ENCODE measurements at places on chromosomes 5 and 9. TPM values are rescaled to one million over a fixed set of nuclear protein-coding genes. Genes with fewer than 3 reads are reported as not detected.

Gene GKAP1
- 4.4 TPM for total RNA-seq

Gene NR2F1
- total RNA-seq = 69.1 TPM

Gene CDC20B
- total RNA-seq = not detected

Gene EQTN
- total RNA-seq = 0.29 TPM

Gene EDIL3
- total RNA-seq = 59.9 TPM

Gene ZNF484
- 8.4 TPM for total RNA-seq

Gene MCC
- total RNA-seq = 12.5 TPM

Gene CDX1
- total RNA-seq = not detected

Gene B4GALT7
- 26.6 TPM for total RNA-seq

GRCh38 chr9:34610434-34611206, 1.3 kb downstream of the RPP25L start:
- peak; percentile 79 for DNase-seq

DNA sequence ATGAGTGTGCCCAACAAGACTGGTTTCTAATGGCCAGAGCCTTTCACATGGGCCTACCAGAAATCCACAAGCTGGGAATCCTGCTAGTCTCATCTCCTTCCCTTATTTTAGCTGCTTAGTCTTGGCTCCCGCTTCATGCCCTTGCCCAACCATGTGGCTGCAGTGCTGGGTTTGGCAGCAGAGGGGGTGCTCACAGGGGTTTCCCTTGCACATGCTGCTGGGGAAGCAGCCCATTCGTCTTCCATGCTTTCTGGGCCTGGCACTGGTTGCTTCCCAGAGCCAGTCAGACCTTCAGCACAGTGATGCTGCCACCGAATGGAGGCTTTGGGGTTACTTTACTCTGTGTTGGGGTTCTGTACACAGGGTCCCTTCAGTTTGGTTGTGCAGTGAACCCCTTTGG, 26.3 kb downstream of the SLC46A2 start:
- no peak for DNase-seq

DNA sequence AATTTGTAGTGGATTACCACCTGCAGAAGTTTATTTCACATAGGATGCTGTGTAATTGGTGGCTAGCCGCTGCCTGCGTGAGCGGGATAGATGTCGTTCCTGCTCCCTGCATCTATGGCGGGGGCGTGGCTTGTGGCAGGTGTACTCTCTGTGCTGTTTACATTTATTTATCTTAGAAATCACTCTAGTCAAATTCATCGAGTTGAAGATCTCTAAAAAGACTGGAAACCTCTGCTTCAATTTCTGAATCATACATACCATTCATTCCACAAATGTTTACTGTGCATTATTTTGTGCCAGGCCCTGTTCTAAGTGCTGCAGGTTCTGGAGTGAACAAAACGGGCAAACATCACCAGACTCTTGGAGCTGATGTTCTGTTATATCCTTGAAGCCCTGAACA, 11.9 kb downstream of the ROPN1L start:
- no peak for DNase-seq

DNA sequence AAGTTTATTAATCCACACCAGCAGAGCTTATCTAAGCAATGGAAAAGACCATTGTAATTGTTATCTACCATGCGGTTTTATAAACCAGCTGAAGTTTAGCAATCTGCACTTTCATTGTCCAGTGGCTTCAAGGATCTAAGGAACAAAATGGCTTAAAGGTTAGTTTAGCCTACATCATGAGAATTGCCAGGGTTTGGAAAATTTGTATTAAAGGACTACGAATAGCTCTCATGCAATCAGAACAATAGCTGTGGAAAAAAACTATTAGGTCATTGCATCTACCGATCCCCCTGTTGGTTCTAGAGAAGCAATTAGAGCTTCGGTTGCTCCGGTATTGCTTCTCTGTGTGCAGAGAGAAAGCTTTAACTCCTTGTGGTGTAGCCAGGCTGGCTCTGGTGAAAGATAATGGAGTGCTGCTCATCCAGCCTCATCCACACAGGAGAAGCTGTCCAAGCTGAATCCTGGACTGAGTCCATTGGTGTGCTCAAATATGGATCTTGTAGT, 86.3 kb upstream of the SLC12A2 start:
- no peak for DNase-seq

GRCh38 chr9:16718952-16719351, 151.5 kb downstream of the BNC2 start:
- DNase-seq = no peak

- DNase-seq = peak; percentile 54
Measured at GRCh38 chr9:21395778-21396717, 10.8 kb upstream of the IFNA2 start.

DNA sequence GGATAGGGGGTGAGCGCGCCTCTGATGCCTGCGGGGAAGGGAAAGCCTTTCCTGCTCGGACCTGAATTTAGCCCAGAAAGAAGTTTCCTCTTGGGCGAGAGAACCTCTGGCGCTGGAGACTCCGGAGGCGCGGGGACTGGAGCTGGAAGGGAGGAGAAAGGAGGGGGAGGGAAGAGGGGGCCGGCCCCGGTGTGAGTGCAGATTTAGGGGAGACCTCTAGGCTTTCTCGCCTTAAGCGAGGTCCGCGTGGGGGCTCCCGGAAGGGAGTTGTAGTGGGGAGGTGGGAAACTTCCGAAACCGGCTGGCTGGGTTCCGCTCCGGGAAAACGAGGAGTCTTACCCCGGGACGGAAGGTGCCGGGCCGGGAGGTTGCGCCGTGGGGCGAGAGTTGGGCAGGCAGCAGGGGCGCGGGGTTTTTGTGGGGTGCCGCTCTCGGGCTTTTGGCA, 1.3 kb downstream of the PCSK5 start:
- DNase-seq = peak; percentile 78

- no peak for DNase-seq
Measured at GRCh38 chr5:17132444-17133083, 84.9 kb upstream of the BASP1 start.

- DNase-seq = no peak
Measured at GRCh38 chr9:69199769-69200470, 25.8 kb downstream of the TJP2 start.

DNA sequence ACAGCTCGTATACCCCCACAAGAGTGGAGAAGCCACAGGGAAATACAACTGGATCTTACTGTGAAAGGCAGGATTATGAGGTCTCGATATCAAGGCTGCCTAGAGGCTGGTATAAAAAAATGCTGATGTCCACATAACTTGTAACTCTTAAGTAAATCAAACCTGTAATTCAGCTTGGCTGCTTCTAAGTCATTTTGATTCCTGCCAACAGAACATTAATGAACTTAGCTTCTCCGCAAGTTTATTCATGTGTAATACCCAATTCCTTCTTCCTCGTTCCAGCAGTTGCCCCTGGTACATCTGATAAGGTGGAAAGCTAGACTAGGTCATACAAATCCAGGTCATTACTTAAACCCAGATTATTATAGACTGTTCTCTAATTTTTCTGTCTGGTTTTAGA, 16.4 kb upstream of the SMIM15 start:
- no peak for DNase-seq

GRCh38 chr5:56729488-56729887, 85.9 kb upstream of the MAP3K1 start:
- no peak for DNase-seq

DNA sequence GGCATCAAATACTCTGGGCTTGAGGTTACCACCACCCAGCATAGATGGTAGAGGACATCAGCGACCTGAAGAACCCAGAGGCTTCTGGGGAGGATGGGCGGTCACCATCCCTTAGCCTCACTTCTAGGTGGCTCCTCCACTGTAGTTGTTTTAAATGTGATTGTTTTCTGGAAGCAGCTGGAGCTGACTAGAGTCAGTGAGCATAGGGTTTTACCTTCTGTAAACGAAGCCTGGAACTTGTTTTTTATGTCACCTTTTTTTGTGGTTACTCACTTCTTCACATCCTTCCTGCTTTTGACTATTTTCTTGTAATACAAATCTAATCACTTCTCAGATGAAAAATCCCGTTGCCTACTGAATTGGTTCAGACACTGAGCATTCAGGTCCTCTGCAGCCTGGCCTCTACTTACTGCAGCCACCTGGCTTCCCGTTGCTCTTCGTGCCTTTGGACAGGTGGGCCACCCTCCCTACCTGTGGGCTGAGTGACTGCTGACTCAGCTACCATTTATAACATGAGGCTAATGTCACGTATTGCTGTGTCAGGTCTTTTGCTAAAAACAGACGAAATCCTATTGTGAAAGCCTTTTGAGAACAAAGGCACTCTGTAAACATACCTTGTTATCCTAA, 167.8 kb downstream of the MAN2A1 start:
- DNase-seq = no peak

DNA sequence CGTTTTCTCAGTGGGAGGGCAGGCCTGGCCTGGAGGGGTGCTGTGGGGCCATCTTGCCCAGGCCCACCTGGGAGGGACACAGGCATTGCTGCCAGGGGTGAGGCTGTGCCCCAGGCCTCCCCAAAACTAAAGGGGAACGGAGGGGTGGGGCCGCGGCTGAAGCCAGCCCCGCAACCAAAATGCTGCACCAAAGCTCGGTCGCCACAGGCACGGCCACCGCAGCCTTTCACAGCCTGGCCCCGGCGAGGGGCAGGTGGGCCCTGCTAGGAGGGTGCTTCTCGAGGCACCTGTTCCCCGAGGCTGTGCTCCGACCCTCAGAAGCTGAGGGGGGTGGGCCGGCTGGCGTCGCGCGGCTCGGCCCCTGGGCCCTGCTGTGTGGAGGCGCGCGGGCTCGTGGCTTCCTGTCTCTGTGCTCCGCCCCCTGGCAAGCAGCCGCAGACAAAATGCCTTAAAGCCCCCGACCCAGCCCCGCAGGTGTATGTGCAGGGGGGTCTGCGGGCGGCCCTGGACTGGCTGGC, 57.6 kb downstream of the JAK2 start:
- DNase-seq = no peak

GRCh38 chr9:110072597-110073355, 135.2 kb downstream of the C9orf152 start:
- no peak for DNase-seq

GRCh38 chr5:85132269-85132668, 747.6 kb upstream of the EDIL3 start:
- no peak for DNase-seq

DNA sequence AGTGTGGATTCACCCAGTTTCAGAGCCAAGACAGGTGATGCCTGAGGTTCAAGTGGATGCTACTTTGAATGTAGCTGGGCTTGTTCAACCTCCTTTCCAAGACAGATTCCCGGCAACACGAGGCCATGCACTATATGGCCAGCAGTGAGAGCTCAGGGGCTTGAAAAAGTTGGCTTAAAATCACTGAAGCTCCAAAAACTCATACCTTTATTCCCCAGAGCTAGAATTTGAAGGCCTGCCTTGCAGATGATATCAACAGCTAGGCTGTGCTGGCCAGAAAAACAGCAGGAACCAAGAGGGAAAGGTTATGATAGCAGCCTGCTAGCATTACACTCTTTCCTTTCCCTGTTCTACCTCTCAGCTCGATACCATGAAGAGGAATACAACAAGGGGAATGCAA, 120.2 kb upstream of the DAB2 start:
- DNase-seq = no peak

- DNase-seq = no peak
Measured at GRCh38 chr5:4212981-4213819, 617.6 kb downstream of the IRX1 start.

DNA sequence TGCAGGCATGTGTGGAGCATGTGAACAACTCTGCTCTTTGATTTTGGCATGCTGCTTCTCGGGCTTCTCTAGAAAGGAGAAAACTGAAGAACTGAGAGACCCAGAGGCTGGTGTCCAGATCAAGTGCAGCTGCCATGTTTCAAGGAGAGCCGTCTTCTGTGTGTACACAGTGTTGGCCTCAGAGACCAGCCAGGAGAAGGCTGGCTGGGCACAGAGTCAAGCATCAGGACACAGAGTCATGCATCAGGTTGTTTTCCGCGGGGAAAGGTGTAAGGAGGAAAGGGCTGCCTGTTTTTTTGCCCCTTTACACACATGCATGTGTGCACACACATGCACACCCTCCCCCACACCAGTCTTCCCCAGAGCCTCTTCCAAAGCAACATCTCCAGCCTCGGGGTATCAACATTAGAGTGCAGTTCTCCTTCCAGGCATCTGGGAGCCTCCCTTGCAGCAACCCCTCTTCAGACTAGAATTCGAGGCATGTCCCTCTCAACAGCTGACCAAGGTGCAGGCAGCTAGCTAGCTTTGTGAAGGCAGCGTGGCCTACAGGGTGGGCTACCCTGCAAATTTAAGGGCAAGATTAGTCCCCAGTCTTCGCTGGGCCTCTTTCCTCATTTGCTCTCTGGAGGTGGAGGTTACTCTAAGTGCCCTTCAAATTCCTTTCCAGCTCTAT, 180.9 kb downstream of the AOPEP start:
- DNase-seq = no peak

DNA sequence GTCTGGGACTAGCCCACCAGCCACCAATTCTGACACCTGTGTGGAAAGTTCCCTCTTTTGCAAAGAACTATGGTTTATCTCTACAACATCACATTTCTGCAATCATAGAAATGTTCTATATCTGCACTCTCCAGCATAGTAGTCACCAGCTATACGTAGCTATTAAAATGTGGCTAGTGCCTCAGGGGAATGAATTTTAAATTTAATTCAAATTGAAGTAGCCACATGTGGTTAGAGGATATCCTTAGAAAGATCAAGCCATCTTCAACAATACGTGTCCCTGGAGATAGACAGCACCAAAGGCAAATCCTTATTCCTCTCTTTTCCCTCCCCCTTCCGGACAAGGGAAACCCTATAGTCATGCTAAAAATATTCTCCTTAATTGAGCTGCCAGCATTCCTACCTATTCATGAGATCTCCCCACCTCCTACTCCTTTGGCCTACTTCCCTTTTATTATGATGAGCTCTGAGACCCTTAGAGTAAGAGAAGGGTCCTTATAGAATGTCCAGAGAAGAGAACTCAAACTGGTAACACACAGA, 11.1 kb downstream of the LCP2 start:
- DNase-seq = no peak

DNA sequence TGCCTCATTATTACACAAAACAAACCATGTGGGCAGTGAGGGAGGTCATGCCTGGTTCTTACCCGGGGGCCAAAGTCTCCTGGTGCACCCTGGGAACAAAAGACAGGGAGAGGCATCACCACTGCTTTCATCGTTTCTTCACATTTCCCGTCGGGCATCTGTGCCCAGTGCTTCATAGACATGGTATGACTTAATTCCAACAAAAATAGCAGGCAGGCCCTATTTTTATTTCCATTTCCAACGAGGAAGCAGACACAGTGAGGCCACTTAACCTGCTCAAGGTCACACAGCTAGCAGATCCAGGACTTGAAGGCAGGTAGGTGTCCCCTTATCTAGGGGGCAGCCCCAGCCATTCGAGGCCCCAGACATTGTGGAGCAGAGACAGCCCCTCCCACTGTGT, 34.6 kb upstream of the PHYKPL start:
- no peak for DNase-seq

DNA sequence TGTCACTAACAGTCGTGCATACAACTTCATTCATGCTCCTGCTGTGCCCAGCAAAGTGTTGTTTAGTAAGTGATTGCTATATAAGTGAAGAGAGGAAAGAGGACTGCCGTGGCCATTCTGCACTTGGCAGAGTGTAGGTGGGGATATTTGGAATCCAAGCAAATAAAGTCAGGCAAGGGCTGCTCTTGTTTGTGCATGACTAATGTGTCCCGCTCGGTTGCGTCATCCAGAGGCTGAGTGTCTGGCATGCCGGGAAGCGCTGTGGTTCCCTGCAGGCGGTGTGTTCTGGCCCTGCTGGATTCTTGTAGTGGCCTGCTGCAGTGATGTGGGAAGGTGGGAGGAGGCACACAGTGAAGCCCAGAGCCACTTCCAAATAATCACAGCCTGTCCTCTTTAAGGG, 136.9 kb upstream of the ANKH start:
- DNase-seq = peak; percentile 21
